ENCODE measurements at places on chromosomes 6 and 20.

- DNase-seq = no peak
Observed at GRCh38 chr20:25544311-25544710, 41.0 kb downstream of the NINL start.

GRCh38 chr20:16135630-16136029, 437.6 kb downstream of the KIF16B start:
- no peak for DNase-seq

DNA sequence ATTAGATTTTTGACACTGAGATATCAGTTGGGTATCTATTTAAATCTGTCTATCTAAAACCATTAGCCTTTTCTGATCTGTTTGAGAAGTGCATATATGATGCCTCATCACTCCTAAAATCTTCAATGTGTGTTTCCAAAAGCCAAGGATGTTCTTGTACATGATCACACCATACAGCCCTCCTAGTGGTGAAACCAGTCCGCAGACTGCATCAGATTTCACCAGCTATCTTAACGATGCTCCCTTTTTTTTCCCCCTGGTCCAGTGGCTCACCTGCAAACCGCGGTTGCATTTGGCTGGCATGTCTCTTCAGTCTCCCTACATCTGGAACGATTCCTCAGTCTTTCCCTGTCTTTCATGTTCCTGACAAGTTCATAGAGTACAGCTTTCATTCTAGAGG, 4.0 kb downstream of the KIZ start:
- DNase-seq = no peak

GRCh38 chr6:118917546-118918328, 17.2 kb downstream of the MCM9 start:
- no peak for DNase-seq

DNA sequence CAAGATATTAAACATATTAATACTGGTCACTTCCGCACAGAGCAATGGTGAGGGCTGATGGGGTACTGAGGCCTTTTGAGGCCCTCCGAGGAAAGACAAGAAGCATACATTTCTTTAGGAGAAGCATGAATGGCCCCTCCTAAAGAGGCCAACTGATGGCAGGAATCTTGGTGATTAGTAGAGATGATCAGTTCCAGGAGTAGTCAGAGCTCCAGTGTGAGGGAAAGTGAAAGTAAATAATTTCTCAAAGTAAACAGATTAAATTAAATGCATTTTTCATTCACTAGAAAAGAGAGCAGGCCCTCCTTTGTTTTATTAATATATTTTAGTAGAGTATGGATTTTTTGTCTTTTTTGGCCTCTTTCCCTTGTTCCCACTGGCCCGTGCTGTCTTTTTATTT, 38.2 kb downstream of the NOX3 start:
- no peak for DNase-seq

DNA sequence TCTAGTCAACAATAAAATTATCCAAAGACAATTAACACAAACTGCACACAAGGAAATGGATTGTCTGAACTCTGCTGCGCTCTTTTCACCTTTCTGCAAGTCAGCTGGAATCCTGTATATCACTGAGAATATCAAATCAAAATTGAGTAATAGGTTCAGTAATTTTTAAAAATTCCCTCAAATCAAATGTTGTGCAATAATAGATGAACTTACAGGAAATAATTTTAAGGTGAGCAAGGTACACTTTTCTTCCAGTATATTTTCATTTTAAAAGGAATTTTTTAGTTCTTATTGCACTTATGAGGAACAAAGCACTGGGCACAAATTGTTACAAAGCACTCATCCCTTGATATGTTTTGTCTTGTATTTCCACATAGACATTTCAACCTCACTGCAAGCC, 1.2 kb downstream of the SAYSD1 start:
- no peak for DNase-seq

- no peak for DNase-seq
Observed at GRCh38 chr20:41483553-41483930, 116.9 kb upstream of the EMILIN3 start.

DNA sequence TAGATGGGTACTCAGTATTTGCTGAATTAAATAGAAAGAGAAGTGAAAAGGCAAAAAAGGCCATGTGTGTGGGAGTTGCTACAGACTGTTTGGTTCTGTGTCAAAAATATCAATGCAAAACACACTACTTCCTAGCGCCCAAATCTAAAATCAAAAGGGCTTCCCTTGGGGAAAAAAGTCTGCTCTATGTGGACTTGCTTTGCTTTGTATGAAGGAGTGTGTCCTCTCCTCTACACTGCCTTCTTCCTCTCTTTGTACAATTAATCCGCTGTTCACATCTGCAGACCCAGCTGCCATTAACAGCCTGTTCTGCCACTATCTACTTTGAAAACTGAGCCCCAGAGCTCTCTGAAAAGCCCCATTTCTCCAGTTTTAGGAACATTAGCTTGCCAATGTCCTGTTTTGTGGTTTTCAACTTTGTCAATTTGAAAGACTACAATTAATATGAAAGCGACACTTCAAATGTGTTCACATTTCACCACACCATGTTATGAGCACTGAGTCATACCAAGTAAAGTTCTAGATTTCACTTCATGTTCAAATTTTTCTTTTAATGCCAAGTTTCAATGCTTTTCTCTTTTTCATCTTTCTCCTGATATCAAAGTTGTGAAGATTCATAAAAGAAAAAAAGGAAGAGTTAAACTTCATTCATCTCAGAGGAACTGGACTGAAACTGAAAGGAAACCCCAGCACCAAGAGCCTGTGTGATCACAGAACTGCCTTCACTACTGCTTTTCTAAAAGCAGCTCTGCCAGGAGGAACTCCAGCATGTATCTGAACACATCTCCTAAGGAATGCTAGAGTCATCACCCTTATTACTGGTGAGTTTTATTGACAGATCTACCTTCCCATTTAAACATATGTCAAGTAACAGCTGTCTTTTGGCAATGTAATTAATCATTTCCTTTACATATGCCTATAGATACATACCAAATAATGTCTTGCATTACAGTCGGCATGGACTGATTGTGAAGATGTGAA, 102.6 kb downstream of the KIF13A start:
- no peak for DNase-seq

DNA sequence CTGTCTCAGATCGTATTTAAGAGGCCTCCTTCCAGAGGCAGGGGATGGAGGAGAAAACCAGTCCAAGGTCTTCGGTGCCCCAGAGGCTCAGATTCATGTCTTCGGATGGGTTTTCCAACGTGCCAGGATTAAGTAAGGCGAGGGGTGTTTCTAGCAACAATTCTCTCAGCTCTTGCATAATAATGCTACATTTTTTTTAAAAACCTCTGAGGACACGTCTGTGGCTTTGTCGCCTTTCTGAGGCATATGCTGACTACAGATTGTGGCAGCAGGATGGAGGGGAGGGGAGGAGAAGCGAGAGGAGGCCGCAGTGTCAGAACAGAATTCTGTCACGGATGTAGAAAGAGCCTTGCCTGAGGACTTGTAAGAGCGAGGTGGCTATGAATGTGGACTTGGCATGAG, 17.7 kb upstream of the CCDC167 start:
- DNase-seq = no peak

Measured in liver (tissue), 10 donors.